ENCODE measurements at places on chromosomes 4 and X.

DNA sequence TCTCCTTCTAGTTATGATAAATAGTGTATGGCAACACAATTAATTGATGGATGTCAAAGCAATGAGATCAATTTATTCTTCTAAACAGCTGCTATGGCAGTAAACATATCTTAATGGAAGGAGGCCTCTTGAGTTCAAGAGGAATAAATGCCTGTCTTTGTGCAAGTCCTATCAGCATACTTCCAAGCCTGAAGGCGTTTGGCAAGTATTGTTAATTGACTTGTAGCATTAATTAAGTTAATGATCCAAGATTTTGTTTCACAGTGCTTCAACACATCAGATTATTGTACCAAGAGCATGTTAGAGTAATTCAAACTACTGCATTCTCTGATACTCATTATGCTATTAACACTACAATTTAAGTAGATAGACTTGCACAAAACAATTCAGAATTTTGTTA, 144.8 kb downstream of the FAT4 start:
- no peak for DNase-seq

GRCh38 chr4:62199291-62199810, 999.2 kb downstream of the ADGRL3 start:
- DNase-seq: no peak

DNA sequence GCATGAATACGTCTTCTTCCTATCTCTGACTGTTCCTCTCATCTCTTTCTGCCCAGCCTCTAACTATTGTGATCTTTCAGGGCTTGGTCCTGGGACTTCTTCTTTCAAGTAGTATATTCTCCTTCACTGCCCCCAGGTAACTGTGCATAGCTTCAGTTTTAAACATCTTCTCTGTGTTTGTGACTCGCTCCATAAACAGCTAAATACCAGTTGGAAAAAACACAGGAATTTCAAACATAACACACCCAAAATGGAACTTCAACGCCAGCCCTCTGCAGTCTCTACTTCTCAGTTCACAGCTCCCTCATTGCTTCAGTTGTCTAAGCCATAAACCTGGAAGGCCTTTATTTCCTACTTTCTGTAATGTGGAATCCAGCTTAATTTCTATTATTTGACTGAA, 16.6 kb downstream of the TRIML2 start:
- DNase-seq: no peak

GRCh38 chr4:8464381-8464780, 23.8 kb downstream of the TRMT44 start:
- DNase-seq: no peak

GRCh38 chr4:118920247-118920646, 31.6 kb downstream of the SYNPO2 start:
- no peak for DNase-seq

GRCh38 chr4:55819634-55820033, at the start of gene EXOC1L:
EXOC1L (plus strand) TSS chr4:55819790; CDS start chr4:55820027, 237 bp downstream.
- no peak for DNase-seq

DNA sequence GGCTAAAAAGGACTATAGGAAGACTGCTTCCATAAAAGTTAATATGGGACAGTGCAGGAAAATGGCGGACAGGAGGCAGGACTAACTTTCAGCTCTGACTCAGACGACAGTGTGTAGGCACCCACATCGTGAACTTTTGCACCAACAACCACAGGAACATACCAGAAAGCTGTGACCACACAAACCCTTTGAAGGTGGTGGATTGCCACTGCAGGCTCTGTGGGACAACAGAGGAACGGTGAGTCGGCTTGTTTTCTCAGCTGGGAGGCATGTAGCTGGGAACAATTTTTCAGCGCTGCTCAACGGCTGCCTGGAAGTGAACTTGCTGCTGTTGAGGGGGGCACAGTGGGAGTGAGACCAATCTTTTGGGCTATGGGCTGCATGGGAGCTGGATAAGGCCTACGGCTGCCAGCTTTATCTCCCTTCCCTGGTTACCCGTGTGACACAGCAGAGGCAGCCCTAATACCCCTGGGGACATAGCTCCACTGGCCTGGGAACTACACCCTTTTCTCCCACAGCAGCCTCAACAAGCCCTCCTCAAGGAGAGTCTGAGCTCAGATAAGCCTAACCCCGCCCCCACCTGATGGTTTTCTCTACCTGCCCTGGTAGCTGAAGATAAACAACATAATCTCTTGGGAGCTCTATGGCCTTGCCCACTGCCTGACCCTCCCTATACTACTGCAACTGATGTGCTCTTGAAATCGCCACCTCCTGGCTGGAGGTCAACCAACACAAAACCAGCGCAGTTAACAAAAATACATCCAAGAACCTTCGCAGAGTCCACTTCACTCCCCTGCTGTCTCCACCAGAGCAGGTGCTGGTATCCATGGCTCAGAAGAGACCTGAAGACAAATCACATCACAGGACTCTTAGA, 1537.0 kb downstream of the C4orf33 start:
- no peak for DNase-seq

DNA sequence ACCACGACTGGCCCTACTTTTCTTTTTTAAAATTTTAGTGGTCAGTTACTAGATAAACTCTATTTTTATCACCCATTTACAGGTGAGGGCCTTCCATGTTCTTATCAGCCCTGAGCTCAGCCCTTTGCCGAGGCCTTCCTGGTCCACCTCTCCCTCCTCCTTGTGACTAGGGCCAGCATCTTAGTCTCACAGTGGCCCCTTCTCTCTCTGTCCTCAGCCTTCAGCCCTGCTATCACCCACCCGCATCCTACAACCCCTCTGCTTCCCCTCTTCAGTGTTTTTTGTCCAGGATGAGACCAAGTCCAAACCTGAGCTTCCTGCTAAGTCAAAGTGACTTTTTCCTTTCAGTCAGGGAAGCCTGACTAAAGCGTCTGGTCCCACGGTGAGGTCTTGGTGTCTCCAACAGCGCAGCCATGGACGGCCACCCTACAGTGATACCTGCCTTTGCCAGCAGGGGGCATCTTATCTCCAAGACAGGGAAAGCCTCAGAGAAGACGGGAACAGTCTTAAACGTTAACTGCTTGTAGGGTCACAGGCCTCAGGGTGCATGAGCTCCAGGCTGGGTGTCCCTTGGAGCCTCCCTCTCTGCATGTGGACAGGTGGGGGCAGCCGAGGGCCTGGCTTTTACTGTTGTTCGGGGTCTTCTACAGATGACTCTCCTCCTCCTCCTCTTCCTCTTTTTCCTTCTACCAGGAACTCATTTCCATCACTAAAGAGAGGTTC, 11.7 kb upstream of the GAGE10 start:
- peak; percentile 68 for DNase-seq

DNA sequence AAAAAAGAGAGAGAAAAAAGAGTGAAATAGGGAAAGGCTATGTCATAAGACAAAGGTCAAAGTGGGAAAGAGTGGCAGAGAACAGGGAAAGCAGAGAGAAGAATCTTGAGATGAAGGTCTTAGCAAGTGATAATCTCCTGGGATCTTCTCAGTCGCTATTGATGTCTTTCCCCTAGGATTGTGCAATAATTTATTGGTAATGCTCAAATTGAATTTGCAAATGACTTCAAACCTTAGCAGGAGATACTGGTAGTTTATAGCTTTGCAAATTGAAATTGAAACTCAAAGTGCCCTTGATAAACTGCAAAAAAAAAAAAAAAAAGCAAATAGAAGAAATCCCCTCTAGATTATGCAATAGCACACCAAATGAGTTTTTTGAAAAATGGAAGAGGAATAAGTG, 45.7 kb upstream of the MID1 start:
- DNase-seq: no peak

- DNase-seq: no peak
Measured at GRCh38 chrX:54920610-54921426, at the start of gene TRO. TRO (plus strand) TSS chrX:54920824; CDS start chrX:54922247, 1,423 bp downstream.

GRCh38 chr4:72326692-72327632, 242.1 kb downstream of the ADAMTS3 start:
- DNase-seq: no peak

GRCh38 chr4:182843808-182844325, 73.3 kb downstream of the DCTD start:
- DNase-seq: no peak

DNA sequence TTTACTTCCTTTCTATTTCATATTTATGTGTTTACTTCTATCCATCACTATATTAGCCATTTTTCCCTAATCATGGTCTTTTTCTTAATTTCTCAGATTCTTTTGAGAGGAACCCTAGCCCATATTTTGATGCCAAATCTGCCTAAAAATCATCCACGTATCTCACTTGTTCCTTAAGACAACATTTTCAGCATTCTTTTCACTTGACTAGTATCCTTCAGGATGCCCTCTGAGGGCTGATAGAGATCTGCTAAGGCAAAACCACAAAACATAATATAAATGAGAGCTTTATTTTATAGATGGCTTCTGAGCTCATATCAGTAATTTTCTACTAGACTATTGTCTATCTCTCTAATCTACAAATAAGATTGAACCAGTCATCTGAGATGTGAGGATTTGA, 341.9 kb downstream of the GPM6A start:
- no peak for DNase-seq

GRCh38 chrX:70353514-70353913, 63.6 kb downstream of the KIF4A start:
- no peak for DNase-seq

- DNase-seq: no peak
Measured at GRCh38 chr4:32826169-32826568, 2106.0 kb downstream of the PCDH7 start.

GRCh38 chrX:9867226-9867625, 81.0 kb downstream of the SHROOM2 start:
- no peak for DNase-seq

- DNase-seq: no peak
Measured at GRCh38 chr4:110119880-110120279, 78.5 kb downstream of the ELOVL6 start.

DNA sequence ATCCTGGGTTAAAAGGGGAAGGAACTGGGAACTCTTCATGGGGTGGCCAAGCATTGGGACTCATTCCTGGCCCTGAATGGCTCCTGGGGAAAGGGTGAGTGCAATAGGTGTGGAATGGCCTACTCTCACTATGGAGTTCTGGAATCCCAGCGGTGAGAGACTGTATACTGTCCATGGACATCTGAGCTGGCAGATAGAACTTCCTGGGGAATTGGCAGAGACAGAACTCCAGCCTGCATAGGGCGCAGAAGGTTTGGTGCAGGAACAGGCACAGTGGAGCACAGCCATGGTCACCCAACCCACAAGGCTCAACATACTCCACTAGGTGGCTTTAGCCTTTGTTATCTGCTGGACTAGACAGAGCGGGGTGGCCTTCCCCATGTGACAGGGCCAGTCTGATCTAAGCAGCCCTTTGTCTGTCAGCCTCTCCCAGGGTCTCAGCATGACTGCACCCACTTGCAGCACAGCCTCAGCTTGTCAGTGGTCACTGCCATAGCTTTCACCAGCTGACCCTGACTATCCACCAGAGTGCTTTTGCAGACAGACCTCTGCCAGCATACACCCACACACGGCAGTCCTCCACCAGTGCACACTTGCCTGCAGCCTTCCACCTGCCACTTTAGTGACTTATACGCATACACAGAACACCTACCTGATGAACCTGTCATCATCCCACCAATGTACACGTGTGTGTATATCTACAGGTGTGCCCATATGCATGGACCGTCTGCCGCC, 48.4 kb downstream of the TECRL start:
- DNase-seq: no peak

- no peak for DNase-seq
Measured at GRCh38 chr4:87375719-87376291, 15.2 kb downstream of the HSD17B11 start.

- no peak for DNase-seq
Measured at GRCh38 chr4:182842104-182842600, 75.0 kb downstream of the DCTD start.

GRCh38 chrX:16770970-16771482, 15.2 kb upstream of the TXLNG start:
- no peak for DNase-seq

DNA sequence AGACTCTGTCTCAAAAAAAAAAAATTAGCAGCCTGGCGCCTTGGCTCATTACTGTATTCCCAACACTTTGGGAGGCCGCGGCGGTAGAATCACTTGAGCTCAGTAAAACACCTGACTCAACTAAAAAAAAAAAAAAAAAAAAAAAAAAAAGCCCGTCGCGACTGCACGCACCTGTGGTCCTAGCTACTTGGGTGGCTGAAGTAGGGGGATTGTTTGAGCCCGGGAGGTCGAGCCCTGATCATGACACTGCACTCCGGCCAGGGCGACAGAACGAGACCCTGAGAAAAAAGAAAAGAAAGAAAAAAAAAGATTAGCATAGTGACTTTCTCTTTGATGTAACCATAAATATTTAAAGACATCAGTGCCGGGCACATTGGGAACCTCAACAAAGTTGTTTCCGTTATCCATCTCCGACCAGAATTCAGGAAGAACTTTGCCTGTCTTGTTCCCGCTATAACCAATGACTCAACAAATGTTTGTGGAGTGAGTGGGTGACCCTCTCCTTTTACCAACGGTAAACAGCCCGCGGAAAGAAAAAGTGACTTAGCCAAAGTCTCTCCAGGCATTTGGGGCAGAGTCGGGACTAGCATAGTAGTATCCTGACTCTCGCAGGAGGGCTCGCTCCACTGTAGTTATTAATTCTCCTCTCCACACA, 553 bp upstream of the MED28 start:
- no peak for DNase-seq

DNA sequence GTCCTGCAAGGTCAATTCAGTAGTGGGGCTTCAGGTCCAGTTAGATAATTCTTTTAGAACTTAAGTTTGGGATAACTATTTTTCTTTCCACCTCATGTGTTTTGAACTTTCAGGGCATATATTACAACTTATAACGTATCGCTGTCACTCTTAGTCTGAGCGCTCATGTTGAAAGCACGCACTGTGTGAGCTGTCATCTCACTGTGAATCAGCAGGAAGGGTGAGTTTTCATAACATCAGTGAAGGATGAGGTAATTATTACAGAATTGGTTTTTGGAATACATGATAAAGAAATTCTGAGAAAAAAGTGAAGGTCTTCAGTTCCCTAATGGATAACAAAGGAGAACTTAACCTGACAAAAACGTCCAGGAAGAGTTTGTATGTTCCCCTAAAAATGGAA, 45.1 kb upstream of the SLC4A4 start:
- DNase-seq: no peak

DNA sequence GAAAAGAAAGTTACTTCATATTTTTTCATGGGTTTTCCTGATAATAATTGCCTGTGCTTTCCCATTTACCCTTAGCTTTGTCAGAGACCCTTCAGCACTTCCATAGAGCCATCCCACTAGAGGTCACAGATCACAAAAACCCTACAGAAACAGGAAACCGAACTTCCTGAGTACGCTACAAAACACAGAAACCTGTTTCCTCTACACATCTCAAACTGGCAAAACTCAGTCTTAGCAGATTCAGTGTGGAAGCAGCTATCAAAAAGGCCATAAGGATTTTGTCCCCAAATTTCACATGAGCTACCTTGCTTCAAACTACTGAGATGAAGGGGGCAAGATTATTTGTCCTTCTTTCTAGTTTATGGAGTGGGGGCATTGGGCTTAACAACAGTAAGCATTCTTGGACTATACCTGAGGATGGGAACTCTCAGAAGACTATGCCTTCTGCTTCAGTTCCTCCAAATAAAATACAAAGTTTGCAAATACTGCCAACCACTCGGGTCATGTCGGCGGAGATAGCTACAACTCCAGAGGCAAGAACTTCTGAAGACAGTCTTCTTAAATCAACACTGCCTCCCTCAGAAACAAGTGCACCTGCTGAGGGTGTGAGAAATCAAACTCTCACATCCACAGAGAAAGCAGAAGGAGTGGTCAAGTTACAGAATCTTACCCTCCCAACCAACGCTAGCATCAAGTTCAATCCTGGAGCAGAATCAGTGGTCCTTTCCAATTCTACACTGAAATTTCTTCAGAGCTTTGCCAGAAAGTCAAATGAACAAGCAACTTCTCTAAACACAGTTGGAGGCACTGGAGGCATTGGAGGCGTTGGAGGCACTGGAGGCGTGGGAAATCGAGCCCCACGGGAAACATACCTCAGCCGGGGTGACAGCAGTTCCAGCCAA, at the start of gene MMRN1:
Gene MMRN1, plus strand, starts transcription at position 206 of the 902 bp plus-strand sequence. Its CDS starts 118 bp downstream, at position 324.
- no peak for DNase-seq

GRCh38 chrX:149531599-149531998, 9.2 kb upstream of the EOLA1 start:
- no peak for DNase-seq

Data from stimulated activated CD4-positive, alpha-beta T cell treated with anti-CD3 and anti-CD28 coated beads, TNF-alpha, amount 100 ng/mL, for 24 hours (primary cell).